ENCODE measurements at places on chromosomes 1 and 21.

DNA sequence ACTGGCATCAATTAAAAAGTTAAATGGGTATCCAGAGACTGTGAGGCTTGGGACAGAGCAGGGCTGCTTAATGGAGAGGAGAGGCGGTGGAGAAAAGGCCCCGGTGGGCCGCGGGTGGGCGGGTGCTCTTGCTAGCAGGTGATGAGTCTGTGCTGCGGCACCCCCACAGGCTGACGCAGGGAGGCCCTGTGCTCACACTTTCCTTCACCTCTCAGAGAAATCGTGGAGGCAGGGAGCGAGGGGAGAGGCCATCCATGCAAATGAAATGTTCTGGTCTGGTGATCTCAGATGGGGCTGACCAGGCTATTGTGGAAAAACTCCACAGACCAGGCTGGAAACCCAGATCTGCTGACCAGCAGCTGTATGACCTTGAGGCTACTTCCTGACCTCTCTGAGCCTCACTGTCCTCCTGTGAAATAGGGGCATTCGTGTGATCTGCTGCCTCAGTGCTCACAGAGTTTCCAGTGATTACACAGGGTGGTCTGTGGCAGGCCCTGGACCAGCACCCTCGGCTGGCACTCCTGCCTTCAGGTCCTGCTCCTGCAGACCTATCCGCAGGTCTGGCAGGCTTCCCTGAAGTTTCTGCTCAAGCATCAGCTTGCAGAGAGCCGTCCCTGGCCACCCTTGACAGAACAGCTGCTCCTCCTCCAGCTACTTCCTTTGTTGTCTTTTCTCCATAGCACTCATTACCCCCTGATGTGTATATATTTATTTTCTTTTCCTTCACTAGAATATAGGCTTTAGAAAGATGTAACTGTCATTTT is 89.2 kb downstream of the BEND5 start:
- no peak for DNase-seq

- no peak for DNase-seq
Measured at GRCh38 chr1:221718381-221719277, 23.3 kb downstream of the DUSP10 start.

DNA sequence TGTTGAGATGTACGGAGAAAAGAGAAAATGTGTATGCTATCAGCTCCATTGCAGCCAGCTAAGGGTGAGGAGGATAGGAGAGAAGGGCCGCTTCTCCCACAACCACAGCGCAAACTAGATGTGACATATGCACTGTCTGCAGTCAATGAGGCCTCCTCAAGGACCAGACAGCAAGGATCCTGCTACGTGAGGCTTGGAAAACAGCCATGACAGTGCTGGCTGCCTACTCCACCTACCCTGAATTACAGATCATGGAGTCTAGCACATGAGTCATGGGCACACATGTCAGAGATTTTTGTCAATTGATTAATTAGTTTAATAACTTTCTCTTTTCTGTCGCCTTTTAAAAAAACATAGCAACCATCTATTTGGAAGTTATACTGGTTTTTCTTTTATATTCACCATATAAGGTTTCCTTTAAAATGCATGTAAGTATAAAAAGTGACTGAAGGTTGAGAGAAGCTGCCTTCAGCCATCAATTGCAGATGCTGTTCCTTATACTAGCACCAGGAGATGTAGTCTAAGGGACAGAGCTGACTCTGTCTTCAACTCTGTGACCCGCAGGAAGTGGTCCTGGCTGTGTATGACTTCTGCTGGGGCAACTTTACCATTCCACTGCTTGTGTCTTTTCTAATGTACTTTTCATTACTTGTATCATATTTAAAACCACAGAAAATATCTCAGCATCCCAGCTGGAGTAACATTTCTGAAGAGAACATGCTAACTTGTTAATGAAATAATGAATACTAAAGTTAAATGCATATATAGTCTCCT is 3.1 kb downstream of the VPS26C start:
- peak; percentile 40 for DNase-seq

- DNase-seq = no peak
Measured at GRCh38 chr1:75132242-75132811, 1.9 kb upstream of the LHX8 start.

DNA sequence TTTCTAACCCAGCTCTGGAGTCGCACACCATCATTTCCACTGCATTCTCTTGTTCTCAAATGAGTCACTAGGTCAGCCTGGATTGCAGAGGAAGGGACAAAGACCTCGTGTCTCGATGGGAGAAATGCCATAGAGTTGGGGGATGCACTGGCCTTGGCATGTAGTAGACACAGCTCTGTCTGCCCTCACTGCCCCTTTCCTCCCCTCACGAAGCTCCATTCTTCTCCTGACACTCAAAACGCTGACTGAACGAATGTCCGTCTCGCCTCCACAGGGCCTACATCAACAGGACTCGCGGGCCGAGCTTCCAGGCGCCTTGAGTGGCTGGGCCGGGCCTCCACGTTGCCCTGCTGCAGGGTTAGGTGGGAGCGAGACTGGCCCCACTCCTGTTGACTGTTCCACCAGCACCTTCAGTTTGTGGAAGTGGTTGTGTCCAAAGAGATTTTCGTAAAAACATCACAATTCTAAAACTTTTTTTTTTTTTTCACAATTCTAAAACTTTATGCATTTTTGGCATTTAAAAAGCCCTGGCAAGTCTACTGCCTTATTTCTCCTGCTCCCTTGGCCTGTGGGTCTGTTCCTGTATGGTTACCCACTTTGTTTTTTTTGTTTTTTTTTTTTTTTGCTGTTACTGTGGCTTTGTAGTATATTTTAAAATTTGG is 18.8 kb downstream of the PKNOX1 start:
- no peak for DNase-seq

DNA sequence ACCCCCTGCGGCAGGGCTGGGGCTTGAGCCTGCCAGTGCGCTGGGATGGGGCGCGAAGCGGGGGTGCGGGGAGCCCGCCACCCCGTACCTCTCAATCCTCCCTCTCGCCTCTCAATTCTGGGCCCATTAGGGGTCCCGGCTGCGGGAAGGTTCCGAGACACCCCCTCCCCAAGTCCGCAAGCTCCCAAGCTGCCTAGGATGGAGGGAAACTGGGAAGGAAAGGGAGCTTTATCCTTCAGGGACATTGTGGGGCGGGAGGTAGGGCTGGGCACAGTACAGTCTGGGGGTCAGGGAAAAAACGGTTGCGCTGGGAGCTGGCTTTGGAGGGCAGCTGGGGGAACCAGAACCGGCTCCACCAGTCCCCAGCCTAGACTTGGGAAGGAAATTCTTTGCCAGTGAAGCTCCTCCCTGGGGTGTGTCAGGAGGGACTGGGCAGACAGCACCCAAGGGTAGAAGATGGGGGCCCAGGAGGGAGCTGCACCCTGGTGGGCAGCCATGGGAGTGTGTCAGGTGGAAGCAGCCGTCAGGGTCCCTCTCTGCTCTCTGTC is 904 bp downstream of the GJB3 start:
- DNase-seq = no peak

- no peak for DNase-seq
Measured at GRCh38 chr1:229159668-229160544, 111.0 kb upstream of the RAB4A start.
